ENCODE measurements at places on chromosomes 13 and 19.

- no peak for DNase-seq
Measured at GRCh38 chr13:53474878-53475277, 446.3 kb downstream of the OLFM4 start.

DNA sequence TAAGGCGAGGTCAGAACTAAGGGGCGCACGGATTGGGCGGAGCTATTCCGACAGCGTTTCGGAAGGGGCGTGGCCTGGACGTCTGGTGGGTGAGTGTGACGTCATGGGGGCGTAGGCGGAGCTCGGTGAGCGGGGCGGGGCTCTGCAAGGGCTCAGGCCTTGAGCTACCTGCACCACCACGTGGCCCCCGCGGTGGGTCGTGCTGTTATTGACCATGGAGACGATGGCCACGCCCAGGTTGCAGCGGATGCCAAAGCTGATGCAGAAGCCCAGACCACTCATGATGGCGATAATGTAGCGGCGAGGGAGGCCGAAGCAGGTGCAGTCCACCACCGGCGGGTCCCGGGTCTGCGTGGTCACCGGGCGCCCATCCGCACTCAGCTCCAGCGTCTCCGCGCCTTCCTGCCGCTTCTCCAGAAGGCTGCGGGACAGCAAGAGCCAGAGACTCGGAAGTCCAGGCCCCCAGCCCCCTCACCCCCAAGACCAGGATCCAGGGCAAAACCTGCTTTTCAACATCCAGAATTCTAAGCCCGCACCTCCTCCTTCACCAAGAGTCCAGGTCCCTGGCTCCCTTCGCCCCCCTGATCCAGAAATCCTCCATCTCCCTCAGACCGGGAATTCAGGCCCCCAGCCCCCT is 4.8 kb downstream of the SLC17A7 start:
- DNase-seq, result no peak

DNA sequence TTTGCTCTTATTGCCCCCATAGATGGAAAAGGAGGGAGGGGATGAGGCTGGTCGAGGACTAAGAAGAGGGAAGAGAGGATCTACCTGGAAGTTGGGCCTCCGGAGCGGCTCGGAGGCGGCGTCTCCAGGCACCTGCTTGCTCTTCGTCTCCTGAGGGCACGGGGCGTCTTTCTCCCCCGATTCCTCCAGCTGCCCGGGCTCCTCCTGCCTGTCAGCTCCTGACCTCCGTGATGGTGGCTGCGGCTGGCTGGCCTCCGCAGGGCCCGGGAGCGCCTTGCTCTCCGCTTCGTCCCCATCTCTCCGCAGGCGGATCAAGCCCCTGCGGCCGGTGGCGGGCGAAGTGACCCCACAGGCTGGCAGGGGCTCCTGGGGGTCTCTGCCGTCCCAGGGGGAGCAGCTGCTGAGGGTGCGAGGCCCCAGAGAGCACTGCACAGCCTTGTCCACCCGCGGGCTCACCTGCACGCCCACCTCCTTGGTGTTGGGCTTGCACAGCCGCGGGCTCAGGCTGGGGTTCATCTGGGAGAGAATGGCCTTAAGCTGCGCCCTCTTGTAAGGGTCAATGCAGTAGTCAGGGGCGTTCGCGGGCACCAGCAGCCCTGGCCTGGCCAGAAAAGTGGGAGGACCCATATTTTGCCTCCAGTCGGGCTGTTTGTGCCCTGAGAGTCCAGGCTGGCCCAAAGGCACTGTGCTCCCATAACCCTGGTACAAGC is 3.8 kb downstream of the ZAR1L start:
- no peak for DNase-seq

DNA sequence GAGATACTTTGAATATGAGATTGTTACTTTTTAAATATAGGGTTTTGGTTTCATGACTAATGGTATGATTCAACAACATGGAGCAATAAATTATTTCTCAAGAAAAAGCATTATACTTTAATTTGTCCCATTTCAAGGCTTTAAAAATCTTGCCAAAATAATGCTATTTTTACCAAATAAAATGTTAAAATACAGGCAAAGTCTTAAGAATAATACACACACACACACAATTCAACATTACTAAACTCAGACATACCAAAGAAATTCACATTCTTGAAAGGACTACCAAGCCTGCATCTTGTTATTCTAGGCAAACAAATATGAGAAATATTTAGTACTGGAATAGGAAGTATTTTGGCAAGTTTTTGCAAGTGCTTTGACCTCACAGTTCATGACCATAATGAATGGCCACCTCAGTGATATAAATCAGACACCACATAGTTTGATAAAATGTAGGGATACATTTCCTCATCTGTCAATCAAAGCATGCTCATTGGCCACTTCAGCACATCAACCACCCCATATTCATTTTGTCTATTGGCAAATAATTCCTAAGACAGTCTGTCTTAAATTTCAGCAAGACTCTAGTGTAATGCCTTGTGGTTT is 107.2 kb downstream of the NALCN start:
- DNase-seq, result no peak

DNA sequence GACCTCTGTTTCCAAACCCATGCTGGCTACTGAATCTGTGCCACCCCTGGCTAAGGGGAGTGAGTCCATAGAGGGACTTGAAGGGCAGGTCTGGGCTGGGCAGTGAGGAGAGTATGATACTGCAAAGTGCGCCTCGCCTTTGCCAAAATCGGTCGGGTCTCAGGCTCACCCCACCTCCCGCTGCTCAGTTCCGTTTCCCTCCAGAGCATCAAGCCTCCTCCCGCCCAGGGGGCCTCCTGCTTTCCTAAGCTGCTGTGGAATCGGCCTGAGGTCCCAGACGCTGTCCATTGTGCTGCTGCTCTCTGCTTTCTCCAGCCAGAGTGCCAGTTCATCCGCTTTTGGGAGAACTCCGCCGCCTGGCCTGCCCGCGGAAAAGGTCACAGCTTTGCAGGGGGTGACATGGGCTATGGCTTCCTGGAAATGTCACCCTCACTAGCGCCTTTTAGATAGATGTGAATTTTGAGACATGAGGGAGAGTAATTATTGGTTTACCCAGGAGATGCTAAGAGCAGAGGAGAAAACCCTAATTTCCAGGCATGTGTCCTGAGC is 1418.4 kb downstream of the UQCRFS1 start:
- DNase-seq, result no peak

DNA sequence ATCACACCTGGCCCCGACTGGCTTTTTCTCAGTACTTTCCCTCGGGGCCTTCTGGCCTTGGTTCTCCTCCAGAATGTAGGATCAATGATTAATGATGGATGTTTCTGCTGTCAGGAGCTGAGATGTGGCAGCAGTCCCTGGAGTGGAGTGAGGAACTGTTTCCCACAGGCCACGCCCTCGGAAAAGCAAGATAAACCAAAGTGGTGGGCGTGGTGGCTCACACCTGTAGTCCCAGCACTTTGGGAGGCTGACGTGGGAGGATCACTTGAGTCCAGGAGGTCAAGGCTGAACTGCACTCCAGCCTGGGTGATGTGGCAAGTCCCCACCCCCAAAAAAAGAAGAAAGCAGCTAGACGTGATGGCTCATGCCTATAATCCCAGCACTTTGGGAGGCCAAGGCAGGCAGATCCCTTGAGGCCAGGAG is 7.1 kb upstream of the SHFL start:
- DNase-seq, result no peak

- DNase-seq, result no peak
Measured at GRCh38 chr19:3471954-3472655, 8.2 kb downstream of the SMIM24 start.

DNA sequence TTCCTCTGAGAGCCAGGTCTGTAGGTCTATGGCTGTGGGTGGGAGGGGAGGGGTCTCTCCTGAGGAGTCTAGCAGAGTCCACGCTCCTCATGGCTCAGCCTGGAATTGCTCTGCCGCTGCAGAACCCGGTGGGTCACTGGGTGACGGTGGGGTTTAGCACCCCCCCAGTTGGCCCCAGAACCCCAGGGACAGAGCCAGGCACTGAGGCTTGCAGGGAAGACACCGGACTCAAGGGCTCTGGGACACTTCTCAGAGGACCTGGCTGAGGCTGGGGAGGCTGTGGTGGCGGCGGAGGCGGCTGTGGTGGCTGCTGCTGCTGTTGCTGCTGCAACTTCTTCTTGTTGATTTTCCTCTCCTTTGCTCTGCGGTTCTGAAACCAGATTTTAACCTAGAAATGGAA is 6.1 kb downstream of the CDX2 start:
- DNase-seq, result no peak

DNA sequence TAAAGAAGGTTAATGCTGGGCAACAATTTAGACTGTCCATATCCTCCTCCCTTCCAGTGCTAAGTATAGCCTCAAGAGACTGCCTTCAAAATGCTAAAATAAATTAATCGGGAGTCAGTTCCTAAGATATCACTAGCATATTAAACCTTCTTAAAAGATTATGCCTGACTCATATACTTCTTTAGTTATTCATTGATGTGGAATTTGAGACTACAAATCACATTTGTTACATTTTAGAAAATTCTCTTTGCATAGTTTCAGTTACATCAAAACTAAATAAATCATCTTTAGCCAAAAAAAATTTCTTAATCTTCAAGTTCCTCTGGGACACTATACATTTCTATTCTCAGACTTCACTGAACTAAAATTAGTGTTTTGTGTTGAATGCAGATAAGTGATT is 769.1 kb downstream of the PCDH9 start:
- no peak for DNase-seq

GRCh38 chr13:81639984-81640582 is 1299.2 kb upstream of the SPRY2 start:
- peak; percentile 4 for DNase-seq

DNA sequence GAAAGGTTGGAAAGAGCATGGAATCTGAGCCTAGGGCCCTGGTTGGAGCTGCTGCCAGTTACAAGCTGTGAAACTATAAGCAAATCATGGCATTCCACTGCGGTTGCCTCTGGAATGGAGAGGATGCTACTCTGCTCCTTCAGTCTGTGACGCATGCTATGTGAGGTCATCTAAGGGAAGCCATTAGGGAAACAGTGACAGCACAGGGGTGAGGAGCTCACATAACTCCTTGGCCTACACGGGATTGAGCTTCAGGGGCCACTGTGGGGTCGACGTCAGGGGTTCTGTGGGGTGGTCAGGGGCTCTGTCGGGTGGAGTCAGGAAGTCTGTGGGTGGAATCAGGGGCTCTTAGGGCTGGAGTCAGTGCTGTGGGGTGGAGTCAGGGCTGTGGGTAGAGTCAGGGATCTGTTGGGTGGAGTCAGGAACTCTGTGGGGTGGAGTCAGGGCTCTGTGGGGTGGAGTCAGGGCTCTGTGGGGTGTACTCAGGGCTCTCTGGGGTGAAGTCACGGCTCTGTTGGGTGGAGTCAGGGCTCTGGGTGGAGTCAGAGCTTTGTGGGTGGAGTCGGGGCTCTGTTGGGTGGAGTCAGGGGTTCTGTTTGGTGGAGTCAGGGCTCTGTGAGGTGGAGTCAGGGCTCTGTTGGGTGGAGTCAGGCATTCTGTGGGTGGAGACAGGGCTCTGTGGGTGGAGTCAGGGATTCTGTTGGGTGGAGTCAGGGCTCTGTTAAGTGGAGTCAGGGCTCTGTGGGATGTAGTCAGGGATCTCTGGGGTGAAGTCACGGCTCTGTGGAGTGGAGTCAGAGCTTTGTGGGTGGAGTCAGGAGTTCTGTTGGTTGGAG is 35.8 kb upstream of the MEDAG start:
- DNase-seq, result peak; percentile 37

DNA sequence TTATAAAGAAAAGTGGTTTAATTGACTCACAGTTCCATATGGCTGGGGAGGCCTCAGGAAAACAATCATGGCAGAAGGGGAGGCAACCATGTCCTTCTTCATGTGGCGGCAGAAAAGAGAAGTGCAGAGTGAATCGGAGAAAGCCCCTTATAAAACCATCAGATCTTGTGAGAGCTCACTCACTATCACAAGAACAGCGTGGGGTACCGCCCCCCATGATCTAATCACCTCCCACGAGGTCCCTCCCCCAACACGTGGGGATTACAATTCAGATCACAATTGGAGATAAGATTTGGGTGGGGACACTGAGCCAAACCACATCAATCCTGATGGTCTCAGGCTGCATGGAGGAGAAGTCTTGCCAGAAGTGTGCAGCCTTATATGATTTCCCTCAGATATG is 26.0 kb downstream of the TM9SF2 start:
- no peak for DNase-seq

DNA sequence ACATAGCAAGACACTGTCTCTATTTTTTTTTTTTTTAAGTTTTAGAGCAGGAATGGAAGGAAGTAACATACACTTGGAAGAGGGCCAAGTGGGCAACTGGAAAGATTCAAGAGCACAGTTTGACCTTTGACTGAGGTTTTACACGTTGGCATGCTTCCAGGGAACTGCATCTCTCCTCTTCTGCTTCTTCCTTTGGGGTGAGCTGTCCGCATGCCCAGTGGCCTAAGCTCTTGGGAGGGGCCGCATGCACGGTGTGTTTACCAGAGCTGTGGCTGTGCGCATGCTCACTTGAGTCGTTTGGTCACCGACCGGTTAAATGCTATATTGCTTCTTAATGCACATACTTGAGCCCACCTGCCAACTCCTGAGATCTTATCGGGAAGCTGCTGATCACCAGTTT is 727.7 kb downstream of the UQCRFS1 start:
- no peak for DNase-seq

GRCh38 chr19:4054441-4055208 is 12.1 kb downstream of the ZBTB7A start:
- no peak for DNase-seq

GRCh38 chr13:73465617-73465971 is 406.8 kb downstream of the KLF5 start:
- DNase-seq, result no peak

- DNase-seq, result no peak
Measured at GRCh38 chr13:75303263-75303662, 178.7 kb downstream of the TBC1D4 start.

DNA sequence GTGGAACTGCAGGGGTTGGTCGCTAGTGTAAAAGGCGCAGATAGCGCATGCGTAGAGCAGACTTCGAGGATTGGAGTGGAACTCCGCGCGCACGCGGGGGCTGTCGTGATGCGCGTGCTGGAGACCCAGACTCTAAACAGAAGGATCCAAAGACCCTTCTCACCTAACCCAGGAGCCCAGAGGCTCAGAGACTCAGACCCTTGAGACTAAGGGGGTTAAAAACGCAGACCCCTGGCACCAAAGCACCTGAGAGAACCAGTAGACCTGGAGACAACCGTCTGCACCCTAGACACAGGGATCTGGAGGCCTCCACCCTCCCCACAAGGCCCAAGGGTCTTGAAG is 567 bp upstream of the CTU1 start:
- no peak for DNase-seq

DNA sequence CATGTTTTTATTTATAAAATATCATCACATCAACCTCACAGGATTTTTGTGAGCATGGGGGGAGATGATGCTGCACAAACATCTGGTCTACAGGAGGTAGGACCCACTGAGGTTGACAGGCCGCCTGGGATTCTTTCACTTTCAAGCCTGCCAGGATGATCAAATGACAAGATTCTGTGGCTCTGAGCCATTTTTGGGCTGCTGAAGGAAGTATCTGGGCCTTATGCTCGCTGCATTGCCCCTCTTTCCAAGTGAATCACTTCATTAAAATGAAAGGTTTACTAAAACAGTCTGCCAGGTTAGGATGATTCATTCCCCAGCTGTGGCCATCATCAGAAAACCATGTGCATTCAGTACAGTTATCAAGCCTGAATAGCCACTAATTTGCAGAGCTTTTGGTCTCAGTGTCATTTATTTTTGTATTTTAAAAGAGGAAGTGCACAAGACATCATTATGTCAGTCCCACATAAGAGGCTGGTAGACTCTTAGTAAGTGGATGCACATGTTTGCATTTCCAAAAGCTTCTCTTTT is 34.4 kb downstream of the STARD13 start:
- DNase-seq, result no peak

GRCh38 chr13:21960108-21960507 is 289.2 kb downstream of the FGF9 start:
- DNase-seq, result no peak
